ENCODE measurements at places on chromosomes 16 and 17.

- no peak for DNase-seq
Measured at GRCh38 chr17:49020609-49021008, 23.4 kb downstream of the IGF2BP1 start.

DNA sequence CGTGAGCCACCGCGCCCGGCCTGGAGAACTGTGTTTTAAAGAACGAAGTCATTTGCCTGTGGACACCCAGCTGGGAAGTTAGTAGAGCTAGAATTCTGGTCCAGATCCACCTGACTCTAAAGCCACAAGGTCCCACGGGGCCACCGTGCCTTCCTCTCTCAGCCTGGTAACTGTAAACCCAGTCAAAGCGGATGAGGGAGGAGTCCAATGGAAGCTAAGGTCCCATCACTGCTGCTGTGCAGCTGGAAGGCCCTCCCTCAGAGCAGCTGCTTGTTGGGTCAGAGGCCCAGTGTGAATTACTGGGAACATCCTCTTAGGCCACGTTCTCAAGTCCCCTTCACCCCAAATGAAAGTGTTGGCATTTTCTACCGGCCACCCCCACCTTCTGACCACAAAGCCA lies 48.8 kb upstream of the CACNG5 start:
- no peak for DNase-seq

DNA sequence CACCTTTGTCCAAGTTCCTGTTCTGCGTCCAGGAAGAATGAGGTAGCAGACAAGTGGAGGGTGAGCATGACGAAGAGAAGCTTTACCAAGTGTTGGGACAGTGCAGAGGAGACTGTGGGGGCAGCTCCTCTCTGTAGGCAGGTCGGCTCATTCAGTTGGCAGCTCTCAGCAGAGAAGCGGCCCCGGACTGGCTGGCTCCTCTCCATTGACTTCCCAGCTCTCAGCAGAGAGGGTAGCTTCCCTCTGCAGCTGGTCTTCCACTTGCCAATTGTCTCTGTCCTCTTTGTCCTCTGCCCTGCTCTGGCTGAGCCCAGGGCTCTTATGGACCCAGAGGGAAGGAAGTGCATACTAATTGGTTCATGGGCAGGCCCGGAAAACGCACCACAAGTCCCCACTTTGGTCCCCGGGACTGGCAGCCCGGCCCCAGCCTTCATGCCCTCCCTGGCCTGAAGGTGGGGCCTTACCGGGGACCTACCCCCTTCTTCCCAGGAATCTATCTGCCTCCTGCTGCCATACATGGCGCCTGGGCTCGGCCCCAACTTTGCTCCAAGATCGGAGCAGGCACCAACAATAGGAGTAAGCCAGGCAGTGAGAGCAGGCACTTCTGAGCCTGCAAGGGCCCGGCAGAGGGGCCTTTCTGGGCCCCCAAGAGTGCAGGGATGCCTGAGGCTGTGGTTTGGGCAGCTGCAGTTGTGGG lies 10.1 kb downstream of the KCTD5 start:
- DNase-seq, result no peak

- no peak for DNase-seq
Measured at GRCh38 chr17:31580706-31581490, 189.4 kb downstream of the RAB11FIP4 start.

- no peak for DNase-seq
Measured at GRCh38 chr16:88356124-88356726, 26.5 kb upstream of the ZNF469 start.

GRCh38 chr17:71496552-71496951 lies 624.3 kb upstream of the SOX9 start:
- DNase-seq, result no peak

DNA sequence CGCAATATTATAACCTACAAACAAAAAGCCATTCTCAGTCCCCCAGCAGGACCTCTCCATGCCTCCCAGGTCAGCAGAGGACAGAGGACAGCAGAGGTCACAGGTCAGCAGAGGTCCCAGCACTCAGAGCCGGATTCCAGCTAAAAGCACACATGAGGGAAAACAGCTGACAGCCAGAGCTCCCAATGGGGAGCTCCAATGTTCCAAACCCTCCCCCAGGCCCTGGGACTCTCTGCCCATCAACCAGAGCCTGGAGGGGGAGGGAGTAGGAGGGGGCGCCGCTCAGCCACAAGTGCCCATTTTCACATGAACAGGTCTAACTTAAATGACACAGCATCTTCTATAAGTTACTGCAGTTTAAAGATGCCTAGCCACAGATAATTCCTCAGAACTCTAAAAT lies 77.5 kb downstream of the ANKRD11 start:
- peak; percentile 32 for DNase-seq

GRCh38 chr16:59892376-59892775 lies 1158.3 kb upstream of the GOT2 start:
- DNase-seq, result no peak

GRCh38 chr17:74368341-74369081 lies 1.2 kb downstream of the GPR142 start:
- no peak for DNase-seq

DNA sequence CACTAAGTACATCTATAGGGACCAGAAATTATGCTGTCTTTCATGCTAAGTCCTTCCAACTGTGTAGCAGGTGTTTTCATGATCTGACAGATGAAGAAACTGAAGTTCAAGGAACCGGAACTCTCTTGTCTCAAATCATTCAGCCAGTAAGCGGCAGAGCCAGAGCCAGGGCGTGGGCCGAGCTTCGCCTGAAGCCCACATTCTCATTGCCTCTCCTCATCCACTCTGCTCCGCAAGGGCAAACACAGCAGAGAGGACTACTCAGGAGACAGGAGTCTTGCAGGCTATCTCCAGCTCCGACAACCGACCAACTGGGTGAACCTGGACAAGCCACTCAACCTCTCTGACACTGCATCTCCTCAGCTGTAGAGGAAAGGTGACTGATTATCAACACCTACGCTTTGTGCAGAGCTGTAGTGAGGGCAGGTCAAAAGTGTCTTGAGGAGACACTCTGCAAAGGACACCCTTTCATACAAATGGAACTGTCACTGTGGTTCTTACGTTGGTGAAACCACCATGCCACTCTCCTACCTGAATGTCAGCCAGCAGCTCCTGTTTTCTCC lies 72.9 kb downstream of the CYTH1 start:
- DNase-seq, result no peak

Measured in left kidney (tissue), 8 donors.